Amniotic stem cell (primary cell): ENCODE measurements at places on chromosomes 6 and 20.

DNA sequence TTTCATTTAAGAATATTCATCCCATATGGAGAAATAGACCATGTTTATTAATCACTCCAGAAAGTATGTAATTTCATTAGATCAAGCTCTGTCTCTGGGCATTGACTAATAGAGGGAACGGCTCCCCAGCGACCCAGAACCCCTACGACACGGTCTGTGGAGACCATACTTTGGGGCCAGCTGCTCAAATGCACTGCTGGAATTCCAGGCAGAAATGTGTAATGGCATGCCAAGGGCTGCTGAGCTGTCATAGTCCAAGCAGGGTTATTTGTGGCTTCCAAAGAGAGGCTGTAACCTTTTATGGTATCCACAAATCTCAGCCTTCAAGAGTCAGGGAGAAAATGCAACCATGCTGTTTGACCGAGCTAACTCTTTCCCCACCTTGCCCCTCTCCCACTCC is 755.8 kb downstream of the DHX35 start:
- no peak for DNase-seq

- DNase-seq, result no peak
Measured at GRCh38 chr6:94127716-94128115, 708.4 kb upstream of the EPHA7 start.

DNA sequence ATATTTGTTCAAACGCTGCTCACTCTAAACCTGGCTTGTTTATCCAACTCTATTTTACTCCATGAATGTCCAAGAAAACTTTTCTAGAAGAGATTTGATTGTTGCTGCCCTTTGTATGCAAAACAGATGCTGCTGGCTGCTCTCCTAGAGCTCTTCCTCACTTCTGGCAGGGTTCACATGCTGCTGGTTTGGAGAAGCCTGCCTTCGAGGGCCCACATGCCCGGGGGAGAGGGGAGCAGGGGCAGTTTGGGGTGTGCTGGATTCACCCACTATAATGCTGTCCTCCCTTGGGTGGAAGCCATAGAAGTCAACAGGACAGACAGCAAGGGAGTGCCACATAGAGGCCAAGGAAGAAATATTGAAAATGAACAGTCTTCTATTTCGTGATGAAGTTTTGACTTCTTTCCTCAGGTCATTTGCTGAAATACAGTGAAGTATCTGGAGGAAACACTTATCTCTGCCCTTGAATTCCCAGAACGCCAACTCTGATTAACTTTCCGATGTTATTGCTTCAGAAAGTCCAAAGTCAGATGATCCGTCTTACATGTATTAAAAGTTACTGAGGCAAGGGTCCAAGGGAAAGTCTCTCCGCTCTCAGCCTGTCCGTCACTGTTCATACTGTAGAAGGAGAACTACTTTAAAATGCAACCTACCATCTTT is 32.4 kb downstream of the LY86 start:
- no peak for DNase-seq

GRCh38 chr20:36501367-36502006 is 39.8 kb upstream of the MYL9 start:
- no peak for DNase-seq

DNA sequence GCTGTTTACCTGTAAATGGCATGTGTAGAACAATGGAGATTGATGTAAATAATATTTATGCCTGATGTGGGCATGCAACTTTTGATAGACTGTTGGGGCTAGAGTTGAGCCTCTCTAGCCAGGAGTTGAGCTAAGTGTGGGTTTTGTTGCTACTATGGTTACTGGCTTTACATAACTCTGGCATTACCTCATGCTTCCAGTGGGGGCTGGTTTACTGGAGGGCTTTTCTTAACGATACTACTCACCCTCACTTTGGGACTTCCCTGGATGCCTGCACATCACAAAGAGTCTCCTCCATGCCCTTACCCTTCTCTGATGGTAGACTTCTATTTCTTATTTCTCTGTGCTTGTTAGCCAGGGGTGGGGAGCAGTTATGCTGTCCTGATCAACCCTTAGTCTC is 524.6 kb upstream of the CDH4 start:
- no peak for DNase-seq

DNA sequence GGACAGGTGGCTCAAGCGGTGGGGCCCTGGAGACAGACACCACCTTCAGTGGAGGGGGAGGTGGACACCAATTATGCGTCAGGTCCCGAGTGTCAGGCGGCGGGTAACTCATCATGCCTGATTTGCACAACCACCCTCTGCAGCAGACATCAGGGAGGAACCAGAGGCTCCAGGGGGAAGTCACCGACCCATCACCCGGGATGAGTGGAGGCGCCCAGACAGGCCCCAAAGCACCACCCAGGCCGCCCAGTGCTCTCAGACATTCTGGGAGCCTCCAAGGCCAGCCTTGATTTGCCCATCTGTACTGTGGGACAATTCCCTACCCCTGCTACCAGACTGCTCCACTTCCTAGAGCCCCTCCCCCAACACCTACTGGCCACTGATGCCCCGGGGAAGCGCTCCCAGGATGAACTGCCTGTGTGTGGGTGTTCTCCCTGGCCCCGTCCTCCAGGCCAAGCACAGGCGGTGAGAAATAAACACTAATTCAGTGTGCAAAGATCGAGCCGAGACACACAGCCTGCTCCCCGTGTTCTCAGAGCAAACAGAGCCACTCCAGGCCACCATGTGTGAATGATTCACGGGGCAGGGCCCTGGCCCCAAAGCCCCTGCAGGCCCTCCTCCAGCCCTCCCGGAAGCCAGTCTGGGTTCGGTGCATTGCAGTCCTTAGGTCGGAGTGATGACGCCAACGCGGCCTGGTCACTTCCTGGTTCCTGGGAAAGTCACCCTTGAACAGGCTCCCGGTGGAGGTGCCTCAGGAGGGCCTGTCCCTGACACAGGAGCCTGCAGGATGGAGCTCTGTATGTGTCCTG is 107.2 kb downstream of the ASXL1 start:
- DNase-seq, result no peak

- no peak for DNase-seq
Measured at GRCh38 chr6:90156861-90157260, 139.8 kb downstream of the BACH2 start.

GRCh38 chr20:53276143-53276542 is 304.0 kb downstream of the TSHZ2 start:
- DNase-seq, result no peak

- no peak for DNase-seq
Measured at GRCh38 chr6:53985366-53985765, 125.9 kb upstream of the MLIP start.

DNA sequence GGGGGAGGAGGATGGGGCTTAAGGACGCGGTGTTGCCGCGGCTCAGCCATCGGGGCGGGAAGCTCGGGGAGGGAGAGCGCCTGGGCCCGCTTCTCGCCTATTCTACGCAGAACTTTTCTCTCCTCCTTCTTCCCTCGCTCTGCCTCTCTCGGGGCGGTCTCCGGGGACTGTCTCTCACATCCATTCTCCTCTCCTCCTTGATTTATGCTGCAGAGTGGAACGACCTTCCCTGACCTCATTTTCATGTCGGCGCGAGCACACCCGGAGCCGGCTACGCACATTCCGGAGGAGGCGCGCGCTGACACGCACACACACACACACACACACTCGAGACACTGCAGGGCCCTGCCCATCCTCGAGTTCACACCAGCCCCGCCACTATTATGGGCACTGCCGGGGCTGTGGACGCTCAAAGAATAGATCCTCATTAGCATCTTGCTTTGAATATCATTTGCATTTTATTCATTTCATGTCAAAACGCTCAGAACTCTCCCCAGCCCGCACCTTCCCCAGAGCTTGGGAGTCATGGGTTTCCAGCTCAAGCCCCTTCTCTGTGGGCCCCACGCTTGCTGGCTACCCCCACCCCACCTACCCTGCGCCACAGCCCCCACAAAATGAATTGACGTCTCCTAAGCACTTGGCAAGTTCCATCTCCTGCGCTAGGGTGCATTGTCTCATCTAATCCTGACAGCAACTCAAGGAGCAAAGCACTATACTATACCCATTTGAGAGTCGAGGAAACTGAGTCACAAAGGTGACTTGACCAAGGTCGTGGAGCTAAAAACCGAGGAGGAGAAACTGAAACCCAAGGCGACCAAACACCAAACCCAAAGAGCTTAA is 36.8 kb downstream of the NCR2 start:
- DNase-seq, result no peak

- no peak for DNase-seq
Measured at GRCh38 chr6:121450242-121450641, 14.8 kb downstream of the GJA1 start.

- DNase-seq, result no peak
Measured at GRCh38 chr6:125866433-125866832, 75.7 kb downstream of the NCOA7 start.

DNA sequence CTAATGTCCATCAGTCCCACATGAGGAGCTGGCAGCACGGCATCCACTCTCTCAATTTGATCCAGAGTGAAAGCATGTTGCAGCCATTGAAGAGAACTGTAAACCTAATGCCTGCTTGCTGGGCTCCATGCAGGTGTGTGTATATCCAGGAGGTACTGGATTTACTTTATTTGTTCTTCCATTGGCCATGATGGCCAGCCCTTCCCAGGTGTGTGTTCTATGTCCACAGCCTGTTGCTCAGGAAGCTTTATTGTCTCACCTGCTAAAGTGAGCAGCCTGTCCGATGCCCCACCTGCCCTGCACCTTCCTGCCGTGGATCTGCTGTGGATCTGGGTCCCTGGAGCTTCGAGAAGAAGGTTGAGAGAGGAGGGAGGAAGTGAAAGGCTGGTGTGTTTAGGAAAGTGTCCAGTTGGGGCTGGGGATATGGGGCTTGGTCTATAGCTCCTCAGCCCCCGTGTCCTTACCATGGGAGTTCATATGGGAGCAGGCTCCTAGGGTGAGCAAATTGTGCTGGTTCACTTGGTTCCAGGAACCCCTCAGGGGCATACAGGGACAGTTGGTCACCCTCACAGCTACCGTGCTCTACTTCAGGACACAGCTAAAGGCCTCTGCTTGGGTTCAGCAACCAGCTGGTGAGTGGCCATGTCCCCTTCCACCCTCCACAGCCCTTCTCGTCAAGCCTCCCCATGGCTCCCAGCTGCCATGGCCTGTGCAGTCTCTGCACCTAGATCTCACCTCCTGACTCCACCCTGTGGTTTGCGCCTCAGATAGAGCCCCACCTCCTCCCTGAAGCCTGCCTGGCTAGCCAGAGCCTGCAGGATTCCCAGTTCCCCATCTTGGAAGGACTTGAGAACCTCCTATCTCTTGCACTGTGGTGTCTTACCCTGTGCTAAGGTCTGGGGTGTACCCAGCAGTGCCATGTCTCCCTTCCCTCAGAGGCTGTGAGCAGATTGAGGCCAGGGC is 12.7 kb downstream of the TREML2 start:
- no peak for DNase-seq

GRCh38 chr6:129331450-129332138 is 378.4 kb downstream of the ARHGAP18 start:
- DNase-seq, result no peak

- DNase-seq, result no peak
Measured at GRCh38 chr6:55034752-55035151, 139.6 kb upstream of the HCRTR2 start.

GRCh38 chr6:82589509-82590206 is 226.0 kb downstream of the TPBG start:
- DNase-seq, result peak; percentile 35

DNA sequence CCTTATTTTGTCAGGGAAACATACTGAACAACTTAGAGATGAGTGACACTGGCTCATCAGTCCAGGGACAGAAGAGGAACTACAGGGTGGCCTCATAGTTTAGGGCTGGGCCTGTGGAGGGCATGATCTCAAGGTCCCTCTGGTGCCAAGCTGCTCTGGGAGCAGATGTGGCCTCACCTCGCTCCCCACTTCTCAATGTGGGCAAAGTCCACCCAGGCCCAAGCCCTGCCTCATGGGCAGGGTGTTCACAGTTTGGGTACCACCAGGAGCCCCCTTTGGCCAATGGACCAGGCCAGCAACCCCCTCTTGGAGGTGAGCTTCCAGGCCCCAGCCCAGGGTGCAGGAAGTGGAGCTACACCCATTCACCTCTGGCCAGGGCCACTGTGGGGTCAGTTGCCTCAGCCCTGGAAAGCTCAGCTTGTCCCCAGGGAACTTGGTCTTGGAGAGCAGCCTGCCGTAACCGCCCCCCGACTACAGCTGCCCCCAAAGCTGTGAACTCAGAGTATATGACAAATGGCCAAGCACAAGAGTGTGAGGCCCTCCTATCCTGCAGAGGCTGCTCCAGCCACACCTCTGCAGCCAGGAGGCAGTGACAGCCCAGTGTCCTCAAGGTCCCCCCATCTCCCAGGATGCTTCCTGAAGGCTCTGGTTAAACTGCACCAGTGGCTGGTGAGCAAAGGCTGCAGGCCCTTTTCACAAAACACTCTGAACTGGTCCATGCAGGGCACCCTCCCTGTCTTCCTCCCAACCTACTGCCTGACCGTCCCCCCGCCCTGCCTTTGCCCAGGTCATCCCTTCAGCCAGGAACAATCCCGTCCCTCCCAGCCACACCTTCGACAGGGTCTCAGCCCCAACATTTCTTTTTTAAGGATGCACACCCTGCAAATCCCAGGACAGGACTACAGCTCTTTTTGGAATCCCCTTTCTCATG is 3.6 kb downstream of the ADISSP start:
- no peak for DNase-seq

DNA sequence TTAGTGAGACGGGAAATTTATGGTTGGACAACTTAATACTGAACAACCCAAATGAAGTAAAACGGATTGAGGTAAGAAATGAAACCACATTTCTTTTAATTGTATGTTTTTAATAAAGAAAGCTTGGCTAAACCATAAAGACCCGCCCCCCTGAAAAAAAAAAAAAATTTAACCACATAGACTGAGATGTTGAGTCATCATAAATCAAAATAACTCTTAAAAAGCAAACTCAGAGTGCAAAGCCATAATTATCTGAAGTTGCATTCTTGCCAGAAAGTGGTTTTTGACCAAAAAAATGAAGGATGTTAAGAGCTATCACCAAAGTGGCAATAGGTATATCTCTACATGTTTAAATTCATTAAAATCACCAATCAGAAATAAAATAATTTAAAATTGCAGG is 101.8 kb upstream of the COL21A1 start:
- DNase-seq, result no peak
